ENCODE measurements at places on chromosomes 11 and 22.
A peak's percentile ranks its signal among the peaks of the same experiment; 100 is the strongest.

GRCh38 chr11:96782632-96783031 lies 392.8 kb downstream of the JRKL start:
- no peak for DNase-seq

DNA sequence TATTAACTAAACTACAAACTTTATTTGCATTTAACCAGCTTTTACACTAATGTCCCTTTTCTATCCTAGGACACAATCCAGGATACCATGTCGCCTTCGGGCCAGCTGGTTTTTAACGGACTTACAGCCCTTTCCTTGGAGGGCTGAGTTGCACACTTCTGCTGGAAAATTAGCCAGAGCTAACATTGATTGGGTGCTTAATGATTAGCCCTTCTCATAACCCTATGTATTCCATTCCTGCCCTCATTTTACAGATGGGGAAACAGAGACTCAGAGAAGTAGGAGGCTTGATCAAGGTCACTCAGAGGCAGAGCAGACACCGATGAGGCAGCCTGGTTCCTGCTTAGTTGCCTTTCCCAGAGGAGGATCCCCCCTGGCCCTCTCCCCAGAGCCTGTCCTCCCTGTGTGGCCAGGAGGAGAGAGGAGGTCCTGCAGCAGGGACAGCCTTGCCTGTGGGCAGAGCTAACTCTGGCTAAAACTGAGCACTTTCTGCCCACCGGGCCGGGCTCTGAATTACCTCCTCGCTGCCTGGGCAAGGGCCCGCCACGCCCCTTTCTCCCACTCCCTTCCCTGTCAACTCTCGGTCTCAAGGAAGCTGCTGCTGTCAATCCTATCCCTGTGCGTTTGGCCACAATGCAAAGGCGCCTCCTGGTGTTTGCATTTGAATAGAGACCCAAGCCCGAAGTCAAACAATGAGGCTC lies 59.6 kb upstream of the PAX6 start:
- DNase-seq: peak; percentile 9

DNA sequence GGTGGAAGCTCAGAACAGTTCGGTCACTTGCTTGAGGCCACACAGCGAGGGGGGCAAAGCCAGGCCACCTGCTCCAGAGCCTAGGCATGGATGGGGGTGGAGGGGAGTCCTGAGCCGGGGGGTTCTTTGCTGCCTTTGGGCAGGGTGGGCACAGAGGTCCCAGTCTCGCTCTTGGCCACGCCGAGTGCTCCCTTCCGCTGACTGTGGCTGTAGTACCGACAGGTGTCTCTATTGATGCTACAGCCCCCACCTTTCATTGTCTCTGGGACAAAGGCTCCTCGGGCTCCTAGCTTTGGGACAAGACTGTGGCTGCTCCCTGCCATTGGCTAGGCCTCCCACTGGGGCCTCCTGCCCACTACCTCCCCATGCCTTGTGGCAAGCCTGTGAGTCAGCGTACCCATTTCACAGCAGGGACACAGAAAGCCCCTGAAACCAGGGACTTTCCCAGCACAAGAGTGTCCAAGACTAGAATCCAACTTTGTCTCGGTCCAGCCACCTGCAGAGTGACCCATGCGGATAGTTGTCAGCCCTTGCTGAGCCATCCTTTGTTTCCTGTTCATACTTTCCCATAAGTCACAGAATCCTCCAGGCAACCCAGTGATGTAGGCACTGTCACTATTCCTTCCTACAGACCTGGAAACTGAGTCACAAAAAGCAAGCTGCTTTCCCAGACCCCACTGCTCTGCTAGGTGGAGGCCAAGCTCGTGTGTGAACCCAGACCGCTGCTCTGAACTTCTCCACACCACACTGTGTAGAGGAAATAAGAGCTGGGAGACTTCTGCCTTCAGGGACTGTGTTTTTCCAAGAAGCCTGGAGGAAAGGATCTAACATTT lies 17.2 kb downstream of the MYEOV start:
- DNase-seq: no peak

GRCh38 chr11:127627629-127628457 lies 627.3 kb upstream of the KIRREL3 start:
- no peak for DNase-seq

DNA sequence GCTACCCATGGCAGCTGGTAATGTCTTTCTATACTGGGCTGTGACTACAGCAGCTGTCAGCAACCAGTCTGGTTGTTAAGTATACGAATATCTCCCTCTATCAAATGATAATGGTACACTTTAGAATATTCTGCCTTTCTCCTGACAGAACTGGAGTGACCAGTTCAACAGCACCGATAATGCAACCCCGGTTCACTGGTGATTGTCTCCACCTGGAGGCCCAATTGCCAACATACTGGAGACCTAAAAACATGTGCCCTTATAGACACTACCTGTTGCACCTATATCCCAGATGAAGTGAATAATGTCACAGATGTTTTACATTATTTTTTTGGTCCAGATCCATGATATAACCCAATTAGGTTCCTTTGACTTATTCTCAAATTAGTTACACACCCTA lies 21.1 kb downstream of the OR5P2 start:
- DNase-seq: no peak

- no peak for DNase-seq
Measured at GRCh38 chr11:61973476-61974162, 6.2 kb upstream of the FTH1 start.

DNA sequence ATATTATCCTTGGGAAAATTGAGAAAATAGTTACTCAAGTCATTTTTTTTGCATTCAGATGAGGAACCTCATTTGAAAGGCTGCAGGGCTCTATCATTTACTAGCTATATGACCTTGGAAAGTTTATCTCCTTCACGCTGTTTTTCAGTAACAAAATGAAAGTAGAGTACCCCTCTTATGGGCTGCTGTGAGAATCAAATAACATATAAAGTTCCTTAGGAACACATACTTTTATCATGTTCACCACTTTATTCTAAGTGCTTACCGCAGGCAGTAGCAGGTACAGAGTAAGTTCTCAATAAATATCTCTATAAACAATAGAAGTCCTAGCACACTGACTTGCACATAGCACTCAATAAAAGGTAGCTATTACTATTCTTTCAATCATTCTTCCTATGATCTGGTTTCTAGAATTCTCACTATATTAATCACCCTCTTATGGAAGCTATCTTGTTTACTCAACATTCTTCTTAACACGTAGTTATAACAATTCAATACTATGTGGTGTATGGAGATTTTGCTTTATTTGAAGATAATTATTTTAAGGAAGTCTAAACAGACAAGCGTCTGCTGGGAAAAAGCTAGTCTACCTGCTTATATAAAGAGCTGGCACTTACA lies 1.9 kb downstream of the C11orf71 start:
- DNase-seq: no peak

DNA sequence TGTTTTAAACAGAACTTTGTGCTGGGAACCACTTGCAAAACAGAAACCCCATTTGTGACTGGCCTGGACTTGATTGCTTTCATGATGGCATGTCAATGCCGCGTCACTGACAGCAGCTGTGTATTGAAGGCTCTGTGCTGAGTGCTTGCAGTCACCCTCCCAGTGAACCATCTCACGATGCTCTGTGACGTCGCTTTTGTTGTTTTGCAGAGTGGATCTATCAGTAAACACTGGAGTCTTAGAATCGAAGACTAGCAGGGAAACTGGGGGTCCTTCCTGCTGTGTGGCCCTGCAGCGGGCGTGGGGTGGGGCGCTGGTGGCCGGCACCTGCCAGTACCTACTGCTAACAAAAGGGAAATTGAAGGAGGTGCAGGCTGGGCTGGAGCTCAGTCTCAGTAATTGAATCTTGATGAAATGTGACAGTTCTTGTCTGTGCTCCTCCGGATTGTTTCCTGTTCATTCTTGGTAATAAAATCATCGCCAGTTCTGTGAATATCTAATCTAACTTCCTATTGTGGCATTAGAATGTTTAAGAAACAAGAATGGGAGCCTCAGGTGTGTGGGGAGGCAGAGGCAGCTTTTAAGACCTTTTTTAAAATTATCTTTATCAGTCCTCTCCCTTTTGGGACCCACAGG lies 50.5 kb upstream of the PARVG start:
- no peak for DNase-seq

GRCh38 chr11:117239295-117239694 lies 6.8 kb downstream of the RNF214 start:
- no peak for DNase-seq

- no peak for DNase-seq
Measured at GRCh38 chr11:131458421-131458820, 88.0 kb downstream of the NTM start.

DNA sequence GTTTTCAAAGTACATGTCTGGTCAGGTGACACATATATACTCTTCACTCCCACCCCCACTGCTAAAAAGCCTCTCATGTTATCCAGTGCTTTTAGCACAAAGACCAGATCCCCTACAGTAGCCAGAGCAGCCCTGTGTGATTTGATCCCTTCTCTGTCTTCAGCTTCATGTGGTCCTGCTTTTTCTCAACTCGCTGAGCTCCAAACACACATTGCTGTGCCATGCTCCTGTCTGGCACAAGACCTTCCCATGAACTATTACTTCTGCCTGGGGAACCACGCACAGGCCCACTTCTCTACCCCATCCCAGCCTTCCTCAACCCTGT lies 127.1 kb downstream of the RASSF10 start:
- no peak for DNase-seq

GRCh38 chr11:125111343-125112207 lies at the start of gene TMEM218:
Gene TMEM218 (minus strand): TSS chr11:125111626. CDS start chr11:125102241, 9,385 bp downstream.
- DNase-seq: peak; percentile 99

DNA sequence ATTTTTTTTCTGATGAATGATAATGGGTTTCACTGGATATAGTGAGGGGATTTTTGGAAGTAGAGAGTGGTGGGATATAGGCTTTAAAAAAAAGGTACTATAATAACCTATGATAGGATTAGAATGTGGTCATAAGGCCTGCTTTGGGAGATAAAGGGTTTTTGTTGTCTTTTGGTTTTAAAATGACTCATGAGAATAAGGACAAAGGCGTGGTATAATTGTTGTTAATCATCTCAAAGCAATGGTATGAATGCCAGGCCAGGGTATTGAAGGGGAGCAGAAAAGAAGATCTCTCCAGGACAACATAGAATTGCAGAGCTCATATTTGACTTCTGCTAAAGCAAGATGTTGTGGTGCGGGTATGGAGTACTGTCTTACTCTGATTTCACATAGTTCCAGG lies 579.4 kb downstream of the JRKL start:
- no peak for DNase-seq

- DNase-seq: no peak
Measured at GRCh38 chr11:1373536-1374214, 16.1 kb upstream of the BRSK2 start.

- DNase-seq: no peak
Measured at GRCh38 chr22:46942799-46943785, 180.6 kb downstream of the TBC1D22A start.

DNA sequence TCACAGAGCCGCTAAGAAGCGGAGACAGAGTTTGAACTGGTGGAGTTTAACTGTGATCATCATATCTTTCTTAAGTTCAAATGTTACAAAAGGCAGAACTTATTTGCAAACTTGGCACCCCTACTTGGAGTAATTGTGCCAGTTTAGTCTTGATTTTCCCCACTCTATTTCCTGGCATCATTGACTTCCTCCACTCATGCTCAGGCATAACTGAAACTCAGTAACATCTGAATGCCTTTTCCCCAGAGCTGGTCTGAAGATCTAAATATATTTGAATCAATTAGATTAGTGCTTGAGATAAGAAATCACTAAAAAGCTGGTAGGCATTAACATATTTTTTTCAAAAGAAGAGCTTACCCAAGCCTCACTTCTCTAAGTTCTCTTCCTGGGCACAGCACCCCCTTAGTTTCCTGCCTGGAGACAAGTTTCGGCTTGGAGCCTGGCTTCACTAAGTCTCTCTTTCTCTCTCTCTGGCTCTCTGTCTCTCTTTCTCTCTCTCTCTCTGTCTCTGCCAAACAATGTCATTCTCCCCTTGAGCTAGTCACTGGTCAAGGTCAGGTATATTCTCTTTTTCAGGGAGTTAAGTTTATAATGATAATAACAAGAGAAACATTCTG lies 190.8 kb downstream of the LUZP2 start:
- no peak for DNase-seq
